ENCODE measurements at places on chromosomes 4 and X.

- DNase-seq, result no peak
Measured at GRCh38 chrX:29691044-29691443, 524.3 kb upstream of the MAGEB2 start.

GRCh38 chrX:47815901-47816845, 20.5 kb upstream of the ZNF81 start:
- DNase-seq, result no peak

- no peak for DNase-seq
Measured at GRCh38 chr4:169907705-169908104, 118.5 kb downstream of the MFAP3L start.

DNA sequence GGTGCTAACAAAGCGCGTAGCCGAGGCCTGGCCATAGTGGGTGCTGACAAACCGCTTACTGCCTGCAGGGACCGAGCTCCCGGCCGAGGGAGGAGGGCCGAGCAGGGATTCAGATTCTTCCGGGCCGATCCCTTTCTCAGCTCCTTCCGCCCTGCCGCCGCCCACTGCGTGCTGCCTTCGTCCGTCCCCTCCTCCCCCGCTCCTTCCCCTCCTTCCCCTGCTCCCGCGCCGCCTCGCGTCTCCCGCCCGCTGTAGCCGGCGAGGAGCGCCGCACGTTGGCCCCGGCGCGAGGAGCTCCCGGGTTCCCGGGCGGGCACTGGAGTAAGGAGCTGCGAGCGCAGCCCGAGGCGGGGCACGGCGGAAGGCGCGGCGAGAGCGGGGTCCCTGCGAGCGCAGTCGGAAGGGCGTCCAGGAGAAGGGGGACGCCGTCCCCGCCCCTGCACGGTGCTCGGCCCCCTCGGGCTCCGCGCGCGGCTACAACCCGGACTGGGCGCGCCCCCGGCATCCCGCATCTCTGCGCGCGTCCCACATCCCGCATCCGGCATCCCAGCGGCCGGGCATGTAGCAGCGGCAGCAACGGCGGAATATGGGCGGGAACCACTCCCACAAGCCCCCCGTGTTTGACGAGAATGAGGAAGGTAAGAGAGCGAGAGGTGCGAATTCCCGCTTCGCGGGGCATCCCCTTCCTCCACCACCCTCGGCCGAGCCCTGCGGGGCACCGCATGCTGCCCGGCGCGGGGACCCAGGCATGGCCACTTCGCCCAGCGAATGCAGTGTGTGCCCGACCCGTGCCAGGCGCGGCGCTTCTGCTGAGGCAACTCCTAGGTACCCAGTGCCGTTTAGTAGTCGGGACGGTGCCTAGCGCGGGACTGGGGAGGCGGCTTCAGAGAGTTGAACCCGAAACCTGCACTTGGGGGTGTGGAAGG, at the start of gene STK32B:
STK32B (plus strand) TSS at position 203 of the 926 bp plus-strand sequence.
- no peak for DNase-seq

DNA sequence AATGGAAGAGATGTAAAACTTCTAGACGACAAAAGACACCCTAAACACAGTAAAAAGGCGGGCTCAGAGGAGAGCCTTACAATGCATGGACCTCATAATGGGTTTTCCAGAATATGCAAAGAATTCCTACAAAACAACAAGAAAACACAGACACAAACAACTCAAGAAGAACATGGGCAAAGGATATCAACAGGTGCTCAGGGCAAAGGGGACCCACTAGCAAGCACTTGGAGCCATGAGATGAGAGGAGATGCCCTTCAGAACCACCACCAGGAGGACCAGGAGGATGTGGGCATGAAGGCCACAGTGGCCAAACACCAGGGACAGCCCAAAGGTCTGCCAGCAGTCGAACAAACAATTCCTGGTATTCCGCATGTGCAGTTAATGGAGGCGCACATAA, 17.2 kb downstream of the PDZD4 start:
- DNase-seq, result no peak

DNA sequence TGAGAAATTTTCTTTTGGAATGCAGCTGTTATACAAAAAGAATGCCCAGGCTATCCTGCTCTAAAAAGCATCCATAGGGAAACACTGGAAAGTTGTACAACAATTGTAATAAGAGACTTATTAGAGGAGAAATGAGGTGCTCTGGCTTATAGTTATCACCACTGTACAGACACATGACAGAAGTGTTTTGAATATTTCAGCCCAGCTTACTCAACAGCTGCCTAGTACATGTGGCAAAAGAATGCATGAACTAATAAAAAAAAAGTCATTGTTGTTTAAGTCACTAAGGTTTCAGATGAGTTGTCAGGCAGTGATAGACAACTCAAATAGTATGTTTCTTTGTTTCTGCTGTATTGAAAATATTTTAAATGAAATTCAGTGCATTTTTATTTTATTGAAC, 307.7 kb downstream of the GPM6A start:
- DNase-seq, result no peak

- DNase-seq, result peak; percentile 37
Measured at GRCh38 chrX:129726307-129727111, 12.3 kb upstream of the XPNPEP2 start.

GRCh38 chr4:186689476-186689875, 34.2 kb downstream of the FAT1 start:
- no peak for DNase-seq

GRCh38 chr4:141352331-141352730, 131.6 kb downstream of the ZNF330 start:
- DNase-seq, result no peak
